ENCODE measurements at places on chromosomes 3 and 15.

GRCh38 chr15:31325595-31326155 is 960 bp upstream of the KLF13 start:
- DNase-seq, result peak; percentile 72

GRCh38 chr3:177108648-177109047 is 88.6 kb downstream of the TBL1XR1 start:
- no peak for DNase-seq

GRCh38 chr3:32278714-32279113 is 40.2 kb downstream of the CMTM8 start:
- DNase-seq, result no peak

GRCh38 chr3:168002786-168003368 is 92.8 kb downstream of the GOLIM4 start:
- no peak for DNase-seq

DNA sequence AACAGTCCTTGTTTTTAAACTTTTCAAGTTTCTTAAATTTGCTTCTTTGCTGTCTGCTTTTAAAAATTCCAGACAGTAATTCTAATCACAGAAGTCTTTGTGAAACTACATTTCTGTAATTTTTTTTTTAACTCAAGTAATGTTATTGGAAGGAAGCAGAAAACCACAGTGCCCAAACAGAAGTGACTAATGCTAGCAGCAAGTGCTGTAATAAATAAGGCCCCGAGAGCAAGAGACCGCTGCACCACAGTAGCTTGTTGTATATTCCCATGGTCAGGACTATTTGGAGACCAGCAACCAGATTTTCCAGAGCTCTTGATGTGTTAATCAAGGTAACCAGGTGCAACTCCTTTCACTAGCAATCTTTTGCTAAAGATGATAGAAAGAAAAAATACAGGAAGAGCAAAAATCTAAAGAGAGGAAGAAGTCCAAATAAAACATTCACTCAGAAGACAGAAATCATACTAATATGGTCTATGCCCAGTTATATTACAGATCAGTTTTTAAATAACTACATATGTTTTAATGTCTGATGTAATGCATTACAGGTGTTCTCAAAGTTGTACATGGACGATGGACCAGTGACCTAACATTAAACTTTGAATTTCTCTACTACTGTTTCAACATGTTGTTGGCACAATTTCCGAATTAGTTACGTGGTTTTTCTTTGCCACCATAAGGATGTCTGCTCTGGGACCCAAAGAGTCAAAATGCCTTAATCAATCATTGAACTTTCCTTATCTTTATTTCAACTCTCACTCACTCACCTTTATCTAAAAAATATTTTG is 36.4 kb downstream of the WWTR1 start:
- DNase-seq, result no peak

Measured in hippocampal formation (tissue), 2 donors.